Activated CD4-positive, alpha-beta T cell treated with anti-CD3 and anti-CD28 coated beads, Interleukin-2, amount 10 ng/mL, durations not matched to agents 7 days and 5 days (primary cell): ENCODE measurements at places on chromosomes 11 and 22.

DNA sequence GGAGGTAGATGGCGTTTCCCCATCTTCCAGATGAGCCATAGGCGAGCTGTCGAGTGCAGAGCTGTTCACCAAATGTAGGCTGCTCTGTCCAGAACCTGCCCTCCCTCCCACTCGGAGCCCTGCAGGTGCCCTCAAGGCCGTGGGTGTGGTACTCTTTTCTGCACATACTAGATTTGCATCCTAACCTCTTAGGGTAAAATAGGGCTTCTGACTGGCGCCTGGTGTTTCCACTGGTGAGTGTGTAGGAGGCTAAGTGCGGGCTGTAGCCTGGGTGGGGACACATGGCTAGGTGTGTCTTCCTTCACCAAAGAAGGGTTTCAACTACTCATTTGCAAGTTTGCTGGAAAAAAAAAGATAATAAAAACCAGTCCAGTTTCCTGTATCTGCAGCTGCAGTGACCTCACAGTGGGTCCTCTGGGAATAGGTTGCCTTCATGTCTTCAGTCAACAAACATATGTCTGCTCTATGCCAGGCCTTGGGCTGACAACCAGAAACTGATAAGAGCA is 8.5 kb downstream of the BIK start:
- no peaks in the 10 kb centered on the region for H3K27me3 ChIP-seq
- peaks cover 6% of the 10 kb centered on the region for H3K4me1 ChIP-seq
- H3K27ac ChIP-seq = no peak overlapping the region
- H3K36me3 ChIP-seq = no peaks in the 10 kb centered on the region
- H3K4me3 ChIP-seq = no peak overlapping the region

- H3K27ac ChIP-seq = no peak overlapping the region
- H3K36me3 ChIP-seq = no peaks in the 10 kb centered on the region
- DNase-seq = no peak
- H3K4me3 ChIP-seq = no peak overlapping the region
Measured at GRCh38 chr11:42255906-42256305, 796.5 kb upstream of the LRRC4C start.

- H3K4me3 ChIP-seq = no peak overlapping the region
- no peak for DNase-seq
- no peak overlapping the region for H3K27ac ChIP-seq
- no peaks in the 10 kb centered on the region for H3K27me3 ChIP-seq
- H3K36me3 ChIP-seq = no peaks in the 10 kb centered on the region
Measured at GRCh38 chr11:101435408-101435973, 148.3 kb downstream of the TRPC6 start.

GRCh38 chr22:50310031-50310722 is 2.7 kb upstream of the PLXNB2 start:
- H3K27me3 ChIP-seq = peaks cover 10% of the 10 kb centered on the region
- no peak overlapping the region for H3K27ac ChIP-seq
- peaks cover 26% of the 10 kb centered on the region for H3K4me1 ChIP-seq
- no peaks in the 10 kb centered on the region for H3K36me3 ChIP-seq
- DNase-seq = no peak

- no peak for DNase-seq
- H3K36me3 ChIP-seq = no peaks in the 10 kb centered on the region
- peaks cover 11% of the 10 kb centered on the region for H3K27me3 ChIP-seq
Measured at GRCh38 chr11:12973528-12974181, 35.5 kb upstream of the RASSF10 start.

- peaks cover 14% of the 10 kb centered on the region for H3K27me3 ChIP-seq
- no peak for DNase-seq
- no peak overlapping the region for H3K27ac ChIP-seq
- no peak overlapping the region for H3K4me3 ChIP-seq
- H3K4me1 ChIP-seq = no peaks in the 10 kb centered on the region
Measured at GRCh38 chr22:26055693-26056092, 113.6 kb upstream of the SEZ6L start.

GRCh38 chr22:31279821-31280505 is 12.3 kb downstream of the PIK3IP1 start:
- H3K27ac ChIP-seq = peak overlapping the region; percentile 99
- no peak for DNase-seq
- H3K27me3 ChIP-seq = no peaks in the 10 kb centered on the region

DNA sequence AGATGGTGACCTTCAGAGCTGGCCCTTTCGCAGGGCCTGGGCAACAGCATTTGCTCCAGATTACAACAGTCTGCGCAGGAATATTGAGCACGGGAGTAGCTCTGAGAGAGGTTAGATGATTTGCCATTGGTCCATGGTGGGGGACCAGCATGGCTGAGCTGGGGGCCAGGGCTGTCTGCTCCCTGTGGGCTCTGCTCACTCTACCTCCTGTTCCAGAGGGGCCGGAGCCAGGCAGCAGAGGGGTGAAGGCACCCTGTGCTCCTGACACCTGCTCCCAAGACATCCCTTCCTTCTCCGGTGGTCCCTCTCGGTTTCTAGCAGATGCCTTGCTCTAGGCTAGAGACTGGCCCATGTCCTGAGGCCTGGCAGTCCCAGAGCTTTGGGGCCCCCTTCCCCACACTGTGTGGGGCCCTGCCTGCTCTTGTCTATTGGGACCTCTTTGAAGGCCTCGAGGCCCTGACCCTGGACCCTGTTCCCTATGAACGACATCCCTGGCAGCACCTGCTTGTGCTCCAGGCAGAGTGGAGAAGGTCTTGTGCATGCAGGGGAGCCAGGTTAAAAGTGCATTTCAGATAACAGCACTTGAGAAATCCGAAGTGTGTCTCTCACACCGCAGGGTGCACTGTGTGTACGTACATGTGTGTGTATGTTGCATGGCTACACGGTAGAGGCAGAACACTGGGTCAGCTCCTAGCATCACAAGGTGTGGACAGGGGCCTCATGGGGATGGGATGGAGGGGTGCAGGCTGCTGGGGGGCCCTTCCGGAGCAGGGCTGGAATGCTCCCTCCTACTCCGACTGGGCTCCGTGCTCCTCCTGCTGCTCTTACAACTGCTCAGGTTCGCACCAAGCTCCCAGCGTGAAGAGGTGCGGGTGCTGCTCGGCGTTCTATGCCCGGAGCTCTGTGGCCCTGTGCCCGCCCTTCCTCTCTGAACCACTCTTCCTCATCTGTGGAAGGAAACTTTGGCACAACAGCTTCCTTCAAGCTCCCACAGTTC is 123.3 kb upstream of the B3GAT1 start:
- peaks cover 14% of the 10 kb centered on the region for H3K27me3 ChIP-seq
- H3K4me1 ChIP-seq = no peaks in the 10 kb centered on the region
- H3K27ac ChIP-seq = peak overlapping the region; percentile 19

DNA sequence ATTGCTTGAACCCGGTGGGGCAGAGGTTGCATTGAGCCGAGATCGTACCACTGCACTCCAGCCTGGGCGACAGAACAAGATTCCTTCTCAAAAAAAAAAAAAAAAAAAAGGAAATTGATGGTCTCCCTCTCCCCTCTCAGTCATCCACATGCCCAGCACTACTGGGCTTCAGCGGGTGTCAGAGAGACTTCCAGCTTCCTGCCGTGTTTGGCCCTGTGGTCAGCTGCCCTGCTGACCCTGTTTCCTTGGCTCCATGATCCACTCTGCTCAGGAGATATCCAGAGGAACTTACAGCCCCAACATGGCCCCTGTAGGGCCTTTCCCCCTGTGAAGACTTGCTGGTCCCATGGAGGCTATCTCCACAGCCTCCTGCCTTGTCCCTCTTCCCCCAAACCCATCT is 6.1 kb upstream of the PNPLA3 start:
- H3K27me3 ChIP-seq = peaks cover 6% of the 10 kb centered on the region
- no peaks in the 10 kb centered on the region for H3K36me3 ChIP-seq
- no peak for DNase-seq

DNA sequence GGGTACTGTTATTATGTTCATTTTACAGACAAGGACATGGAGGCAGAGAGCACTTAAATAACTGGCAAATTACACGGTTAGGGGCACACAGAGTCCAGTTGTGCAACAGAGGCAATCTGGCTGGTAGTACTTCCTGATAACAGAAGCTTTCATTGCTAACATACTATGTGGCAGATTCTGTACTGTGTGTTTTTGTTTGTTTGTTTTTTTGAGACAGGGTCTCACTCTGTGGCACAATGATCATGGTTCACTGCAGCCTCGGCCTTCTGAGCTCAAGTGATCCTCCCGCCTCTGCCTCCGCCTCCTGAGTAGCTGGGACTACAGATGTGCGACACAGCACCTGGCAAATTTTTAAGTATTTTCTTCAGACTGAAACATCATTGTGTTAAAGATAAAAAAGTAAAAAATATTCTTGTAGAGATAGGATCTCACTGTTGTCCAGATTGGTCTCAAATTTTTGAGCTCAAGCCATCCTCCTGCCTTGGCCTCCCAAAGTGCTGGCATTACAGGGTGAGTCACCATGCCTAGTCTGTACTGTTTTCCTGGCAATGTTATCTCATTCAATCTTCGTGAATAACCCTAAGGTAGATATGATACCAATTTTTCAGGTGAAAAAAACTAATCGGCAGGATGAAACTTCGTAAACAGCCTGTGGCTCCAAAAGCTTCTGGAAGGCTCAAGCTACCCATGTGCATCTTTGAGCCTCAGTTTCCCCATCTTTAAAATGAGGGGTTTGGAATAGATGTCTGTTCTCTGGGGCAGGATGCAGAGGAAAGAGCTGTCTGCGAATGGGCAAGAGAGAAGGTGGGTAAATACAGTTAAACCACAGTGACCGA is 921 bp upstream of the NUCB2 start:
- peaks cover 10% of the 10 kb centered on the region for H3K36me3 ChIP-seq
- peaks cover 11% of the 10 kb centered on the region for H3K27me3 ChIP-seq
- peaks cover 49% of the 10 kb centered on the region for H3K4me1 ChIP-seq
- no peak for DNase-seq

- H3K4me1 ChIP-seq = no peaks in the 10 kb centered on the region
- peaks cover 5% of the 10 kb centered on the region for H3K36me3 ChIP-seq
- H3K27me3 ChIP-seq = no peaks in the 10 kb centered on the region
- H3K27ac ChIP-seq = no peak overlapping the region
Measured at GRCh38 chr22:42876041-42876440, 19.0 kb upstream of the ARFGAP3 start.

GRCh38 chr11:124751391-124751740 is 689 bp downstream of the VSIG2 start:
- no peak overlapping the region for H3K27ac ChIP-seq
- no peak for DNase-seq
- H3K4me1 ChIP-seq = peaks cover 35% of the 10 kb centered on the region
- no peak overlapping the region for H3K4me3 ChIP-seq
- H3K27me3 ChIP-seq = peaks cover 3% of the 10 kb centered on the region
